ENCODE measurements at places on chromosomes 5 and 9. TPM values are rescaled to one million over a fixed set of nuclear protein-coding genes. Genes with fewer than 3 reads are reported as not detected.

GRCh38 chr5:132369474-132370180 lies at the start of gene SLC22A5:
TSS of gene SLC22A5 (plus strand) at chr5:132369710. CDS start at chr5:132369973, 263 bp downstream.
- DNase-seq = peak; percentile 69

DNA sequence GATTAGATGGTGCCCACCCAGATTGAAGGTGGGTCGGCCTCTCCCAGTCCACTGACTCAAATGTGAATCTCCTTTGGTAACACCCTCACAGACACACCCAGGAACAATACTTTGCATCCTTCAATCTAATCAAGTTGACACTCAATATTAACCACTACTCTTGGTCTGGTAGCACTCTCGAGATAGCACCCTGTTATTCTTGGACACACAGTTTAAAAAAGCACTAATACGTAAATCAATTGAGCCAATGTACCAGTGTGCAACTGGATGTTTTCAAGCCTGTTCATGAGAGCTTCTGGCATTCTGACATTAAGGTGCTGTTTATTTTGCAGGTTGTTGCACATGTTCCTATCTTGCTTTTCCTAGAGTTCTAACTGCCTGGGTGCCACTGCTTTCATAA lies 35.3 kb downstream of the MARCHF3 start:
- DNase-seq = no peak

DNA sequence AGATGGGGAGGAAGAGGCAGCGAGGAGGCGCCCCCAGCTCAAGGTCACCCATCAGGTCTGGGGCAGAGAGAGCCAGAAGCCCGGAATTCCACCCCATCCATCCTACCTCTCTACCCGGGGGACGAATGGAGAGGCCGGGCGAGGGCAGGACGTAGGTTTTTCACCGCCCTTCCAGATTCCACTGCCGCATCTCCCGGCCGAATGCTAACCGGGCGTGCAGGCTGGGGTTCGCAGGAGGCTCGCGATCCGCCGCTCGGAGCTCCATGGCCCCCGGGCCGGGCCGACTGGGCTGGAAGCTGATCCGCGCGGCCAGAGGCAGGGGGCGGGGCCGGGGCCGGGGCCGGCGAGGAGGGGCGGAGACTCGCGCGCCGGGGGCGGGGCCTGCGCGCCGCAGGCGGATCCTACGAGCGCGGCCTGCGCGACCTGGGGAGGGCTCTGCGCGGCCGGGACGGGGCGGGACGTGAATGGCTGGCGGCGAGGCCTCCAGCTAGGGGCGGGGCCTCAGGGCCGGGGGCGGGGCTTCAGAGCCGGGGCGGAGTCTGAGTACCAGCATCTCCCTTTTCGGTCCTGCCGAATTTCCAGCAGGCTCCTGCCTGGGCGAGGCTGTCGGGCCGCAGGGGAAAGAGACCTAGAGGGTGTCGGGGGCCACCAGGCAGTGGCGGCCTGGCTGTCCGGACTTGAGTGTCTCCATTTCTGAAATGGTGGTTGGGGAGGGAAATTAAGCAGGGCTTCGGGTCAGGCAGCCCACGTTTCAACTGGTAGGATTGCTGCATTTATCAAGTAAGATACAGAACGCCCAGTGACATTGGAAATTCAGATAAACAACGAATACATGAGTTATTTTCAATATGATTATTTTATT lies at the start of gene ST6GALNAC4:
TSS of gene ST6GALNAC4 (minus strand) at position 322 of the 862 bp plus-strand sequence. CDS start 622 bp downstream, outside the sequence.
- DNase-seq = peak; percentile 90

- no peak for DNase-seq
These were observed 285.4 kb downstream of the MAST4 start for GRCh38 chr5:66881480-66882161.

The RPP25L gene
- 28.5 TPM for total RNA-seq

Data from CD4-positive, alpha-beta memory T cell (primary cell).